ENCODE measurements at places on chromosomes 2 and 18.

DNA sequence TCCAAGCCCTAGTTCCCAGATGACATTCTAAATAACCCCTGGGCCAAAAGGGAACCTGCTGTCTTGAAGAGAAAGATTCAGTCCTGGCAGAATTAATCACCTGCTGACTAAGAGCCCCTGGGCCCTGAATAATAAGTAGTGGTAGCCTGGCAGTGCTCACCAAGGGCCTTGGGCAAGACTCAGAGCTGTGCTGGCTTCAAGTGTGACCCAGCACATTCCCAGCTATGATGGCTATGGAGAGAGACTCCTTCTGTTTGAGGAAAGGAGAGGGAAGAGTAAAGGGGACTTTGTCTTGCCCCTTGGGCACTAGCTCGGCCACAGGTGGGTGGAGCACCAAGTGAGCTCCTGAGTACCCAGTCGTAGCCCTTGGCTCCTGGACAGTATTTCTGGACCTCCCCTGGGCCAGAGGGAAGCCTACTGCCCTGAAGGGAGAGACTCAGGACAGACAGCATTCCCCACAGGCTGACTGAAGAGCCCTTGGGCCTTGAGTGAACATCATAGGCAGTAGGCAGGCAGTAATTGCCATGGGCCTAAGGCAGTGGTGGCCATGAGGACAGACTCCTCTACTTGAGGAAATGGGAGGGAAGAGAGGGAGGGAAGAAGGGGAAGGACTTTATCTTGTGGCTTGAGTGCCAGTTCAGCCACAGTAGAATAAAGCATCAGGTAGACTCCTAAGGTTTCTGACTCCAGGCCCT lies 40.0 kb upstream of the INPP4A start:
- DNase-seq, result no peak

DNA sequence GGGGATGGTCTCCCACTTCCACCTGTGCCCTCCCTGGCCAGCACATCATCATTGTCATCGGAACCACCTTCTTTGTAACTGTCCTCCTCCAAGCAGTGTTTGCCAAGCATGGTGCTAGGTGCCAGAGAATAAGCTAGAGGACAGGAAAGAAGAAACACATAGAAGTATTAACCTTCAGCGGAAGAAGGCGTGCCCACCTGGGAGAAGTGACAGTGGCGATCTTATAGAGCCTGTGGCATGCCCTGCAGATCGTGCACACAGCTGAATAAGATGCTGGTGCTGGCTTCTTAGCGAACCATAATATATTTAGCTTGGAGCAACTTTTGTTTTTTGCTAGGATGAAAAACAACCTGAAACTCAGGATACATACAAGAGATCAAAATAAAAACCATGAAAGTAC lies 148.0 kb downstream of the FAM210A start:
- no peak for DNase-seq

DNA sequence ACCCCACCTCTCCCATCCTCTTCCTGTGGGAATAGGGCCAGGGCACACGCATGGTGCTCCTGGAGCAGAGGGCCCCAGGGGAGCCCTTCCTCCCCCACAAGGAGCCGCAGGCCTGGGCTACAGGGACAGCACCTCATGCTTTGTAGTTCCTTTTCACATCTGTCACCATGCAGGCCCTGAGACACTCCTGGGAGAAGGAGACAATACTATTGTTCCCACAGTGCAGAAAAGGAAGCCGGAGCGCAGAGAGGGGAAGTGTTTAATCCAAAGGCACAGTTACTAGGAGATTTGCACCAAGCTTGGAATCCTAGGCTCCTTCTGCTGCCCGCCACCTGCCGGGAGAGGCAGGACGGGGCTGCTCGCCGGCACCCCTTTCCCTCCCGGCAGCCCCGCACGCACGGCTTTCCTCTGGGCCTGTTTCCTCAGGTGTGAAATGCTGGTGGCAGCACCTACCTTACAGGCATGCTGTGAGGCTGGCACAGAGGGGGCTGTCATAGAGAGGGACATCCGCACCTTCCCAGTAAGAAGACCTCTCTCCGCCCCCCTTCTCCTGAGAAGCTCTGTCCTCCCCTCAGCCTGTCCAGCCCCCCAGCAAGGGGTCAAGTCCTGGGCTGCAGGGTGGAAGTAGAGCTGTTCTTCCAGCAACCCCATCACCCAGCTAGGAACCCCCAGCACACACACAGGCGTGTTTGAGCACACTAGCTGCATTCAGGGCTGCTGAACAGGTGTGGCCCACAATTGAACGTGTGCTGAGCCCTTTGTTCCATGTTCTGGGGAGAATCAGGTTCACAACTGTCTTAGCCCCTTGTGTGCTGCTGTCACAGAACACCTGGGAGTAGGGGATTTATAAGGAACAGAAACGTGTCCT lies 62.6 kb downstream of the SMAD7 start:
- no peak for DNase-seq

DNA sequence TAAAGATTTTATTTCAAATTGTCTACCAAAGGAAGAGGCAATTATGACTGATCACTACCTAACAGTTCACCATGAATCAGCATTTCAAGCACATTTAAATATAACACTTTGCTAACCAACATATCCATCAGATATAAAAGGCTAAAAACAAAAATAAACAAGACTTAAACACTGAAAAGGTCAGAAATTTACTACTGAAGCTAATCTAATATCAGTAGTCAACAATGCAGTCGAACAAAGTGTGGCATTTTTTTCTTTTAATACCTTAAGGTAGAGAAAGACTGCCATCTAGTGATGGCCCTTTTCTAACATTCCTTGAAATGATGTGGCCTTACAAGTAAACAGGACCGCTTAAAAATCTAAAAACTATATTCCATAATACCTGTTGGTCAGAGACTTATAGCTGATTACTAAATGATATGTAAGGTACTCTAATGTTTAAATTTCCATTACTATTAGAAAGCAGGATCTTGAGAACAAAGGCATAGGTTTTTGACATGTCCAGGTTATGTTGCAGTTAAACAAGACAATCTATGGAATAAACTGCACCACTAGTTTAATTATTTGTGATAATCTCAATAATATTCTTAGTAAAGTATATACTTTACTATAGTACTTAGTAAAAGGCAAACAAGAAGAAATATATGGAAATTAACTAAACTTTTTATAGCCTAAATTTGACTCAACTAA lies 80.0 kb downstream of the EXOC6B start:
- DNase-seq, result peak; percentile 5

- no peak for DNase-seq
These were observed 143.4 kb upstream of the CYP26B1 start for GRCh38 chr2:72291059-72291458.

- DNase-seq, result no peak
These were observed 413.3 kb upstream of the TRIB2 start for GRCh38 chr2:12303181-12304030.

DNA sequence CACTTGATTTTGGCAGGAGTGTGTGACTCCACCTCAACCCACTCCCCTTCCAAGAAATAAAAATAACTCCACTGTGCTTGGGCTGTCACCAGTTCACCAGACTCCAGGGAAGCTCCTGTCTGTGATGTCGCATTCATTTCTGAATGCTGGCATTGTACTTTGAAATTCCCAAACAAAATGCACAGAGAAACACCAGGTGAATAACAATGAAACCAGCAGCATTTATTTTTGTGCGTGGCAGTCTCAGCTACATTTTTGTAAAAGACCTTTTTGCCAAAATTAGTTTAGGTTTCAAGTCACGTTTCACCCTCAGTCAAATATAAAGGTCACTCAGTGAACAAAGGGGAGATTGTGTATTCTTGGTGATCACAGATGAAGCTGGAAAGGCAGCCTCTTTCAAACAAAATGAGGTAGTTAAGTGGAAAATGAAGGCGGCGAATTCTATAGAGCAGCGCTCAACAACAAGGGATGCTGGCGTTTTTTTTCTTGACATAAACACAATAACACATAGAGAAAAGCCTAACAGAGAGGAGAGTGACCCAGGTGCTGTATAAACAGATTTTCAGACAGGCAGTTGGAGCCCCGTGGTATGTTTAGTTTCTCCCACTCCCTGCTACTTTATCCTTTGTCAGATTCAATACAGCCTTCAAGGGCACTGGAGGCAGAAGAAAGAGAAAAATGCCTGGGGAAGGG lies 210.3 kb upstream of the GCFC2 start:
- no peak for DNase-seq

DNA sequence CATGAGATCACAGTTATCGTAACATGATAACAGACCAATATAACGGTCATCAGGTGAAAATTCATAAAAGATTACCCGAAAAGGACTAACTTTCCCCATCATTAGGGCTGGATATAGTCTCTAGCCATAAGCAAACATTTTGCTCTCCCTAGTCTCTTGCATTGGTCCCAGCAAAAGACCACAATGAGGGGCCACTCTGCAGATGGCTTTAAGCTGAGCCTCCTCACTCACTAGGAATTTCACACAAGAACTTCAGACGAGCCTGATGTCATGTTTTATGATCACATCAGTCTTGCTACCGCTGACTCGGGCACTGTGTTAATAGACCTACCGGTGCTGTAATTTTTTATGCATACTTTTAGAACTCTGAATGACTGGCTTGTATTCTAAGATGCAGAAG lies 35.2 kb downstream of the STK17B start:
- no peak for DNase-seq

GRCh38 chr2:2588777-2589176 lies 257.7 kb upstream of the MYT1L start:
- no peak for DNase-seq

GRCh38 chr2:37705191-37705590 lies 33.7 kb upstream of the CDC42EP3 start:
- DNase-seq, result no peak

DNA sequence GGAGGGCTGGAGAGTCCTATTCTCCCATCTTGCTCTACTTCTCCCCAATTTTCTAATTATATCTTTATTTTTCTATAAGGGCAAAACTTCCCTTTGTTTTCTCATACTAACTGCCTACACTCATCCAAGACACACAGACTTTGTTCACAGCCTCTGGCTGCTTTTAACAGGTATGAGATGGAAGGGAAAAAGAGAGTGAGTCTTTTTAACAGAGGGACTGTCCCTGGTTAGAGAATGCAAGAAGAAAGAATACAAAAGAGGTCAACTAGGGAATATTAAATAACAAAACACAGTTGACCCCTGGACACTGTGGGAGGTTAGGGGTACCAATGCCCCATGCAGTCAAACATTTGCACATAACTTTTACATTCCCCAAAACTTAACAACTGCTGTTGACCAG lies 41.8 kb downstream of the SP100 start:
- no peak for DNase-seq

DNA sequence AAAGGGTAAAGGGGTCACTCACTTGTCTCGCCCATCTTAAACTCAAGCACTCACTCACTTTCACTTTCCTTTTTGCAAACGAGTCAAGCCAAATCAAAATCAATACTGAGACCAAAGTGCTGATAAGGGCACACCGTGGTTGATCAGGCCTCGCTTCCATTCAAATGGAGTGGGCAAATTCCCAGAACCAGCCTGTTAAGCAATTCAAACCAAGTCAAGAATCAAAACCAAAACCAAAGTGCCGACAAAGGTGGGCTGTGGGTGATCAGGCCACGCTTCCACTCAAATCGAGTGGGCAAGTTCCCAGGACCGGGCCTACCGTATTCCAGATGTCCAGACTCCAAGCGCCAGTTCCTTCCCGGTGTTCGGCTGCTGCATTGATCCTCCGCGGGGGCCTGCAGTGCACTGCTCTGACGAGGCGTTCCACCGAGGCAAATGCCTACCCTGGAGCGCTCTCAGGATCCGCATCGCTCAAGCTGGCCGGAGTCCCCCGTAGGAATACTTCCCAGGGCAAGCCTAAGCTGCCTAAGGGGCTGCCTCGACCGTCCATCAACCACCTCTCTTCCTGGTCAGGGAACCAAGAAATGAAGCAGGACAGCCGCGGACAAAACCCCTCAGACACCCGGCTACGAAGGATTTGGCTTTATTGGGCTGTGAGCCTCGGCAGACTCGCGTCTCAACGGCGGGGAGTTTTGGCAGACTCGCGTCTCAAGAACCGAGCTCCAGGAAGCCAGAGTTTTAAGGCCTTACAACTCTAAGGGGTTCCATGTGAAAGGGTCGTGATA lies 89.9 kb upstream of the SLC1A4 start:
- no peak for DNase-seq

DNA sequence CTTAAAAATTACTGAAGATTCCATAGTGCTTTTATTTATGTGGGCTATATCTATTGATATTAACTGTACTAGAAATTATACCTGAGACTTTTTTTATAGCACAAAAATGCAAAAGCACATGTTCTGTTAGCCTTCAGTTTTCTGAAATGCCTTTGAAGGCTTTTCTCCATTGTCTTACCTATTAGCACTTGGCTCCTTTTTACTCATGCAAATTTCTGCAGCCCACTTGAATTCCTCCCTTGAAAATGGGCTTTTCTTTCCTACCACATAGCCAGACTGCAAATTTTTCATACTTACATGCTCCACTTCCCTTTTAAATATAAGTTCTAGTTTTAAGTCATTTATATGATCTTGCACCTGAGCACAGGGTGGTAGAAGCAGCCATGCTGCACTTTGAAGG lies 453.0 kb upstream of the TRIB2 start:
- DNase-seq, result no peak

All from GDM1 (cell line).